Thoracic aorta (tissue), 2 donors: ENCODE measurements at places on chromosomes 6 and 20. TPM values are rescaled to one million over a fixed set of nuclear protein-coding genes. Genes with fewer than 3 reads are reported as not detected.
A peak's percentile ranks its signal among the peaks of the same experiment; 100 is the strongest.

Gene MAS1
- total RNA-seq: 0.27 TPM

DNA sequence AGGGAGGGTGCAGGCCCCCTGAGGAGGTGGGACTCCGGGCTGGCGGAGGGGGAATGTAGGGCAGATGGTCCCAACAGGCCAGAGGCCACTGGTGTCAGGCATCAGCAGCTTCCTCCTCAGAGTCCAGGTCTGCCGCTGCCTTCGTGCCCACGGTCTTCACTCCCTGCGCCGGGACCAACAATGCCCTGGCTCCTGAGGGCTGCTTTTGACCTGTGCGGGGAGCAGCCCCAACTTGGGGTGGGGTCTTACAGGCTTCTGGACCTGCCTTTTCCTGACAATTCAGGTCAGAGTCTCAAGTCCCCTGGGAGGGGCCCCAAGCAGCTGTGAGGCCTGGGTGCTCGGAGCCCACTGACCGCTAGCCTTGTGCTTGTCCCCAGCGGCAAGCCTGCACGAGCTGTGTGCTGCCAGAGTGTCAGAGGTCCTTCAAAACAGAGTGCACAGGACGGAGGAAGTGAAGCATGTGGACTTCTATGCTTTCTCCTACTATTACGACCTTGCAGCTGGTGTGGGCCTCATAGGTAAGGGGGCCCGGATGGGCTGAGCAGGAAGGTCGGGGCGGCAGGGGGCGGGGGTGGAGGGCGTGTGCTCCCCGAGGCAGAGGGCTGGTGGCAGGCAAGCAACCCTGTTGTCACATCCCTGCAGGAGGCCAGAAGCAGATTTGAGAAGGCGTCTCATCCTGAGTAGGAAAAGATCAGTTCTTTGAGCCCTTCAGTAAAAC is 25.3 kb upstream of the PYGB start:
- DNase-seq: no peak
- H3K4me3 ChIP-seq: no peak overlapping the region
- no peak overlapping the region for H3K27ac ChIP-seq
- H3K27me3 ChIP-seq: no peaks in the 10 kb centered on the region

Gene TSPO2
- not detected for total RNA-seq

Gene ASIP
- not detected for total RNA-seq

DNA sequence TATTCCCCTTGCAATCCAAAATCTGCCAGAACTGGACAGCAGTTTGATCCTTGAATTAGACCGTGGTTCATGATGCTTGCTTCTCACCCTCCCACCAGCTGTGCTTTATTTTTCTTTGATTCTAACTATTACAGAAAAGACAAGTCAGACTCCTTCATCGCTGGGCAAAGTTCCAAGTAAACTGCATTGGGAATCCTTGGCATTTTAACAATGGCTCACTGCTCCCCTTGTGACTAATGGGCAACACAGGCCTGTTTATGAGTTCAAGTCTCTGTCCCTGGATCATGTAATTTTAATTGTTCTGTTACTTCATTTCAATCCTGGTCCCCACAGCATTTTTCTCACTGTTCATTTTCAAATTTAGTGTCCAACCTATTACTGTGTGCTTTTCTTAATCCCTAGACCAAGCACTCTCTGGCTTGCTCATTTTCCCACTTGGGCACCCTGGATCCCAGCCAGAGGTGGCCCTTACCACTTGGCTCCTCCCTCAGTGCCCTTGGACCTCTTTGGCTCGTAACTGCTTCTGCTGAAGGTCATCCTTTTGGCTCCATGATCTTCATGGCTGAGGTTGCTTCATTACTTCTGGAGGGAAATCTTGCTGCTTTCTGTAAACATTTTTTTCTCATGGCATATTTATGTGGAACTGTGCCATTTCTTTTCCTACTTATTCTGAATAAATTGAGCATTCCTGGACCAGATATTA is 32.8 kb downstream of the PSMB9 start:
- no peaks in the 10 kb centered on the region for H3K27me3 ChIP-seq
- no peaks in the 10 kb centered on the region for H3K36me3 ChIP-seq
- no peak for DNase-seq
- H3K4me1 ChIP-seq: peaks cover 3% of the 10 kb centered on the region

DNA sequence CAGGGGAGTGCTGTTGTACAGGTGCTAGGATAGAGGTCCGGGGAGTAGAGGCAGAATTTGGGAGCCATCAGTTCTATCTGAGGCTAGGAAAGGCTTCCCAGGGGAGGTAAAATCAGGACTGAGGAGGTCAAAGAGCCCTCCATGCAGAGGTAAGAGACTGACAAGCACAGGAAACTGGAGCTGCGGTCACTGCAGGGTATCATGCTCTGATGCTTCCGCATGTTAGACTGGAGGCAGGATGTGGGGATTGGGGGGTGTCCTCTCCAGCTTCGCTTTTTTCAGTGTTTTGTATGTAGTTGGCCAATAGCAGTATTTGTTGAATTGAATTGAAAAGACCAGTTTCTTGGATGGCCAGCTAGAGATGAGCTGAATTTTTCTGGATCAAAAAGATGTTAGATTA is 87.8 kb downstream of the SLC22A3 start:
- H3K36me3 ChIP-seq: peaks cover 12% of the 10 kb centered on the region
- H3K27ac ChIP-seq: no peak overlapping the region
- no peaks in the 10 kb centered on the region for H3K27me3 ChIP-seq

DNA sequence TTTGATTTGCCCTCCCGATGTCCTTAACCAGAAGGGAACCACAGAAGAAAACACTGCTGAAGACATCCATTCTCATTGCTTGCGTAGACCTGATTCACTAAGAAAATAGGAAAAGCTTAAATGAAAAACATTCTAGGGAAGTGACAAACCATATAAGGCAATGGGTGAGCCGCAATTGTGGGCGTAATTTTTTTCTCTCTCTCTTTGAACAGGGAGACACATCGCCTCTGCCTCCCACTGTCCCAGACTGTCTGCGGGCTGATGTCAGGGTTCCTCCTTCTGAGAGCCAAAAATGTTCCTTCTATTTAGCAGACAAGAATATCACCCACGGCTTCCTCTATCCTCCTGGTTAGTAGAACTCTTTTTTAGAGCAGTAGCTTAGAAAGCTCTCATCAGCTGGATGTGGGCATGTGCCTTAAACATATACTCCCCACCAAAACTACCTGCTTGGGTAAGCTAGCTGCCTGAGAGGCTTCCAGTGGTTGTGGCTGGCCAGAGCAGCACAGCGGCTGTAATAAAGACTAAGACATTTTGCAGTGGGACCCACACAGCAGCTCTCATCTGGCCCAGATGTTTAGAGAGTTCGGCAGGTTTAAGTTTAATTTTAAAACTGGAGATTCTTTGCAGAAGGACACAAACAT is 22.7 kb upstream of the CTAGE9 start:
- H3K4me3 ChIP-seq: peak overlapping the region; percentile 61
- peak overlapping the region; percentile 63 for H3K27ac ChIP-seq
- no peaks in the 10 kb centered on the region for H3K27me3 ChIP-seq
- H3K36me3 ChIP-seq: no peaks in the 10 kb centered on the region
- peaks cover 9% of the 10 kb centered on the region for H3K4me1 ChIP-seq

GRCh38 chr6:79808921-79809320 is 138.4 kb downstream of the ELOVL4 start:
- no peak overlapping the region for H3K4me3 ChIP-seq
- DNase-seq: no peak
- no peaks in the 10 kb centered on the region for H3K36me3 ChIP-seq
- H3K27me3 ChIP-seq: no peaks in the 10 kb centered on the region

GRCh38 chr6:44653761-44654218 is 266.3 kb downstream of the CDC5L start:
- H3K4me3 ChIP-seq: no peak overlapping the region
- no peak for DNase-seq
- no peak overlapping the region for H3K27ac ChIP-seq
- no peaks in the 10 kb centered on the region for H3K27me3 ChIP-seq
- peaks cover 26% of the 10 kb centered on the region for H3K4me1 ChIP-seq
- H3K36me3 ChIP-seq: no peaks in the 10 kb centered on the region

GRCh38 chr6:143288923-143289322 is 161.6 kb downstream of the ADAT2 start:
- no peaks in the 10 kb centered on the region for H3K27me3 ChIP-seq
- no peak for DNase-seq
- no peak overlapping the region for H3K4me3 ChIP-seq
- H3K27ac ChIP-seq: no peak overlapping the region

DNA sequence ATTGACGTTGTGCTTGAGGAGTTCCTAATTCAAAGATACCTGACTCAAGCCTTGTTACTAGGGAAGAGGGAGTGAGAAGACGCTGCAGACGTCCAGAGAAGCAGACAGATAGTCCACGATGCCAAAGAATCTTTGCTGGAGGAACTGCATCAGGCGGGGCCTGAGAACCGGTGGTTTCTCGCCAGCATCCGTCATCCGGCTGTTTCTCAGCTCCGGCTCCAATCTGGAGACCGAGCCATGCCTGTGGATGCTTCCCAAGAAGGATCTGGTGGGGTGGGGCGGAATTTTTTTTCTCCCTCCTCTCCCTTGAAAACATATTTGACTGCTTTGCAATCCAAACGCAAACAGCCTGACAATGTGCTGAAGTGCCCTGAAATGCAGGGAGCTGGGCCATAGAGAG is 125.8 kb upstream of the SRSF6 start:
- no peaks in the 10 kb centered on the region for H3K4me1 ChIP-seq
- no peak overlapping the region for H3K4me3 ChIP-seq
- DNase-seq: no peak
- H3K27ac ChIP-seq: no peak overlapping the region

Gene BFSP1
- total RNA-seq: 2.4 TPM

Gene EPB41L1
- total RNA-seq: 102 TPM

DNA sequence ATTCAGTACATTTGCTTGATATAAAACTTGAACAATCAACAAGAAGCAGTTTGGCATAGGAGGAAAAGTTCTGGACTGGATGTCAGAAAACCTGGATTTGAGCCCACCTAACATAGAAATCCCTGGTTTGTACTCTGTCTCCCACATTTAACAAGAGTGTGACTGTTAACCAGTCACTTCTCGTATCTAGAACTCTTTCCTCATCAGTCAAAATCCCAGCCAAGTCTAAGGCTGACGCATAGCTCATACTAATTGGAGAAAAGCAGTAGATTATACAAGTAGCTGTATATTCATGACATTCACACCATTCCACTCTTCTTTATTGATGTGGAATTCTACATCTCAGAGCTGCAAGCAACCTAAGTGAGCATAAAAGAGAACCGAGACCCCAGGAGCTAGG is 222.7 kb downstream of the PHACTR1 start:
- no peaks in the 10 kb centered on the region for H3K36me3 ChIP-seq
- no peaks in the 10 kb centered on the region for H3K27me3 ChIP-seq
- H3K4me1 ChIP-seq: no peaks in the 10 kb centered on the region
- H3K27ac ChIP-seq: no peak overlapping the region
- no peak overlapping the region for H3K4me3 ChIP-seq
- DNase-seq: no peak

DNA sequence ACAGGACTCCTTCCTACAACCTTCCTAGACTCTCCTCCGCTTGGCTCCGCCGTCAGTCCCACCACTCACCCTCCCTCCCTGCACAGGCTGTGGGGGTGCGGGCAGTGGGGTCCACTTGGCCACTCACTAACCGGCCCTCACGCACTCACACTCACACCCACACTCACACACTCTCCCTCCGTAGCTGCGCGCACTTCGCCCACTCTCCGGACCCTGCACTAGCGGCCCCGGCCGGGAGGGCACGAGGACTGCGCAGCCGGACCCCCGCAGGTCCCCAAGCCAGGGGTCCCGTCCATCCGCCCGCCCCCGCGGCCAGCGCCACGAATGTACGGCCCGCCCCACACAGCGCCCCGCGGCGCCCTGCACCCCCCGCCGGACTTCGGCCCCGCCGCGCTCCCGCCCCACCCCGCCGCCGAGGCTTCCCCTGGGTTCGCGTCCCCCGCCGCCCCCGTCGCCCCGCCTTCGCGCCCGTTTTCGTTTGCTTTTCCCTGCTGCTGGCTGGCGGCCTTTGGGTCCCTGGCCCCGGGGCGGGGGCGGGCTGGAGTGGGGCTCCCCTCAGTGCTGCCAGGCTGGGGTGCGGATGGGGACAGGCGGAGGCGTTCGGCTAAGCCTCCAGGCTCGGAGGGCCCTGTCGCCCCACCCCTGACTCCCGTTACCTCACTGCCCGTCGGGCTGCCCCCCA is 23.0 kb upstream of the SLC22A7 start:
- no peak for DNase-seq
- H3K27ac ChIP-seq: no peak overlapping the region
- H3K4me1 ChIP-seq: no peaks in the 10 kb centered on the region
- no peaks in the 10 kb centered on the region for H3K27me3 ChIP-seq
- H3K4me3 ChIP-seq: peak overlapping the region; percentile 65
- H3K36me3 ChIP-seq: no peaks in the 10 kb centered on the region

Gene DSP
- 6.7 TPM for total RNA-seq

- no peaks in the 10 kb centered on the region for H3K4me1 ChIP-seq
- H3K27ac ChIP-seq: no peak overlapping the region
- no peak for DNase-seq
- no peaks in the 10 kb centered on the region for H3K27me3 ChIP-seq
- H3K36me3 ChIP-seq: peaks cover 34% of the 10 kb centered on the region
- no peak overlapping the region for H3K4me3 ChIP-seq
These were observed 6.4 kb downstream of the ZNF512B start for GRCh38 chr20:63963348-63963741.

GRCh38 chr6:39075010-39075686 is 26.6 kb downstream of the GLP1R start:
- no peaks in the 10 kb centered on the region for H3K36me3 ChIP-seq
- DNase-seq: no peak
- no peak overlapping the region for H3K4me3 ChIP-seq

GRCh38 chr6:41463062-41463930 is 82.9 kb upstream of the FOXP4 start:
- no peak overlapping the region for H3K4me3 ChIP-seq
- no peak overlapping the region for H3K27ac ChIP-seq
- no peaks in the 10 kb centered on the region for H3K27me3 ChIP-seq
- H3K36me3 ChIP-seq: no peaks in the 10 kb centered on the region
- DNase-seq: peak; percentile 54
- H3K4me1 ChIP-seq: no peaks in the 10 kb centered on the region

Gene RAET1L
- not detected for total RNA-seq

DNA sequence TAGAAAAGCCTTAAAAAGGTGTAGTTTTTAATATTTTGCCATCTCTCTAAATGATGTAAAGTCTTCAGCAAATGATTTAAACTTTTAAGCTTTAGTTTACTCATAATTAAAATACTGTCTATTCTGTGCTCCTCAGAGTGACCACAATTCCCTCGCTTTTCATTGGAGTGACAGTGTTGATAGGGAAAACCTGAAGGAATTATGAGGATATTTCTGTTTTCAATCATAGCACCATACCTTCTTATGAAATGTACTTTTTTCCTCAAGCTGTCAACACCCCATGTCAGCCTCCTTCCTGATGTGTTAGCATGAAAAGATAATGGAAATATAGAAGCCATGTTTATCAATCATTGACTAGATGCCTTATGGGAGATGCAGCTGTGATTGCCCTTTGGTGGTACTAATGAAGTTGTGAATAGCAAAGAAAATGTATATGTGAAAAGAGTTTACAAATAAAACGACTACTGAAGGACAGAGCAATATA is 145.4 kb upstream of the EYS start:
- no peaks in the 10 kb centered on the region for H3K36me3 ChIP-seq
- H3K4me1 ChIP-seq: no peaks in the 10 kb centered on the region
- no peak for DNase-seq

- no peaks in the 10 kb centered on the region for H3K36me3 ChIP-seq
- DNase-seq: no peak
- no peak overlapping the region for H3K4me3 ChIP-seq
These were observed 5.6 kb upstream of the CFB start for GRCh38 chr6:31940256-31940664.
